Activated naive CD8-positive, alpha-beta T cell treated with anti-CD3 and anti-CD28 coated beads for 36 hours (primary cell): ENCODE measurements at places on chromosomes 16 and 17. TPM values are rescaled to one million over a fixed set of nuclear protein-coding genes. Genes with fewer than 3 reads are reported as not detected.

- DNase-seq, result no peak
Observed at GRCh38 chr17:58591455-58591854, 77.0 kb upstream of the MTMR4 start.

- no peak for DNase-seq
Observed at GRCh38 chr17:76953066-76953465, 84.9 kb downstream of the MGAT5B start.

DNA sequence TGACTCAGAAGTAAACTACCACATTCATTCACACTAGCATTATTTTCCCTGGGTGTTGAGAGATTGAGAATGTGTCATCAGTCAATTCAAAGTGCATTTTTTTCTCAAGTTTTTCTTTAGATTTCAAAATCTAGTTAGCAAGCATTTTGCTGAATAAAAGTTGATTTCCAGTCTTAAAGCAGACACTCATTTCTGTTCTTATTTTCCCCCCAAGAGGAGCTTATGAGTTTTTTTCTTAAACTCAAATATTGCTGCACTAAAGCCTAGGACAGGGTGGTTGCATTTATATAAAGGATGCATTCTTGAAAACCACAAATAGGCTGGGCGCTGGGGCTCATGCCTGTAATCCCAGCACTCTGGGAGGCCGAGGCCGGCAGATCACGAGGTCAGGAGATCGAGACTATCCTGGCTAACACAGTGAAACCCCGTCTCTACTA is 15.3 kb downstream of the CDH3 start:
- no peak for DNase-seq

Gene SCNN1B
- not detected for total RNA-seq

DNA sequence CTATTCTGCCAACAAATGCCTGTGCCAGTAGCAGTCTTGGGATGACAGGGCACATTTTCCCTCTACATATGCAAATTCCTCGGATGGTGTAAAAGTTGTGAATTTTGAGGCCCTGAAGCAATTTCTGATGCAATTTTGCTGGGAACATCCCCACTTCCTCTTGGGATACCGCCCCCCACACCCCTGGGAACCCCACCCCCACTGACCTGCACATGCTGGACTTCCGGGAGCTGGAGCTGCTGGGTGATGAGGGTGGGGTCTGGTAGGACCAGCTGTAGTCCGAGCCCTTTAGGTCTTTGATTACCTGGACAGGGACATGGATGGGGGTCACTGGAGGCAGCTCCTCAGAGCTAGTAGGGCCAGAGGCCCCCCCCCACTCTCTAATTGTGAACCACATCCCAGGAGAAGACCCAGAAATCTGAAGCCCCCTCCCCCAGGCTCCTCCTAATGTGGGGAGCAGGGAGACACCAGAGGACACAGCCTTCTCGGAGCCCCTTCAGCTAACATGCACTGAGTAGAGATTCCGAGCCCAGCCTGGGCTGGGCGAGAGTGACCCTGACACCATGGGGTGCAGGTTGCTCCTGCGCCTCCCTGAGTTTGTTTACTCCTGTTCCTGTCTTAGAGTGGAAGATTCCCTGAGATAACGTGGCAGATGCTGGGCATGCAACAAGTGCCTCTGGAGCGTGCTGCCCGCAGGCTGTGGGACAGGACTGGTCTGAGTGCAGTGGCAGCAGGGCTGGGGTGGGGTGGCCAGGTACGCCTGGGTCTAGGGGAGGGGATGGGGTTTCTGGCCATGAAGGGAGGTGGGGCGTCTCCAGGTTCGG is 9.0 kb downstream of the MTSS2 start:
- DNase-seq, result no peak

GRCh38 chr16:86631444-86631843 is 53.1 kb downstream of the FOXL1 start:
- no peak for DNase-seq

Gene CHST4
- 0.19 TPM for total RNA-seq

- DNase-seq, result peak; percentile 51
Observed at GRCh38 chr17:3012926-3013581, 50.4 kb downstream of the OR1D5 start.

- DNase-seq, result no peak
Observed at GRCh38 chr17:42781639-42782165, 1.3 kb downstream of the WNK4 start.

Gene HOXB4
- total RNA-seq, result 1.9 TPM

Gene CDYL2
- total RNA-seq, result 9.7 TPM

DNA sequence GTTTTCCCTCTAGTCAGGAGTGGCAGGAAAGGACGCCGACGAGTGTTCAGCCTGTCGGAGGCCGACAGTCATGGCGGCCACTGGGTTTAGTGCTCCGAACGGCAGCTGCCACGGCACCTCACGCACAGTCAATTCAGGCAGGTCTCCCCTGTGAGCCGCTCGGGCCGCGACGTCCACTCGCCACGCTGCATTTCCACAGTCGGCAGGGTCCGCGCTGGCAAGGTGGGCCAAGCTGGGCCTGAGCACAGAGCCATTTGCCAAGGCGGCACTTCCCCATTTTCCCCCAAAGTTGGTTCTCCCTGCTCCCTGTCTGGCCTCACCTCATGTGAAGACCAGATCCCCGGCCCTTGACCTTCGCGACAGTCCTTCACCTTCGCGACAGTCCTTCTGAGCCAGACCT is 81.9 kb downstream of the SOCS1 start:
- DNase-seq, result no peak

GRCh38 chr16:55346475-55346874 is 22.5 kb downstream of the IRX6 start:
- no peak for DNase-seq

DNA sequence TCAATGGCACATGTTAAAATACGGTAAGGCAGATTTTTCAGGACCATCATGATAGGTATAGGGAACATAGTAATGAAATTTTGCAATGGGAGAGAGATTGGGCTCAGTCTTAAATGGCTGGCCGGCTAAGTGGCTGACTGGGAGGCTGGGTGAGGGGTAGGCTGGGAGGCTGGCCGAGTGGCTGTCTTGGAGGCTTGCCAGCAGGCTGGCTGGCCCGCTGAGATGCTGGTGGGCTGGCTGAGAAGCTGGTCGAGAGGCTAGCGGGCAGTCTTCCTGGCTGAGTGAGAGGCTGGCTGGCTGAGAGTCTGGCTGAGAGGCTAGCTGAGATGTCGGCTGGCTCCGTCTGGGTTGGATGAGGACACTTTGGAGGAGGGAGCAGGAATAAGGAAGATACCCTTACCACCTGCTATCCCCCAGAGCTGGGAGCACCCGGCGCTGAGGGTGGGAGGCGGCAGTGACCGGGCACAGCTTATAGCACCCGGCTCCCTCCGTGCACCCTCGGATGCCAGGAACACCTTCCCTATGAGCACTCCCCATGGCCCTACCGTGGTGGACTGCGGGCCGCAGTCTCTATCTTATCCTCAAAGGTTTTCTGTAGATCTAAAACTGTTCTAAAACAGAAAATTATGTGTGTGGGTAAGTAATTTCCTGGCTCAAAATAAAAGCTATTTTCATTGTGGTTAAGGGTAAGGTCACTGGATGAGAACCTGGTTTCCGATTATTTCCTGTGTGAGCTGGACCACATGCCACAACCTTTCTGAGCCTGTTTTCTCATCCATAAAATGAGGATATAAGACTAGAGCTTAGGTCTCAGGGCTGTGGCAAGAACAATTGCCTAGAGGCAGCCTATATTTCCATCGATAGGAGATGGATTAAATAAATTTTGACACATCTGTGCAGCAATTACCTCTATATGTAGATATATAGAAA is 34.5 kb upstream of the TMC5 start:
- no peak for DNase-seq

- DNase-seq, result peak; percentile 45
Observed at GRCh38 chr17:50909765-50910605, 43.8 kb upstream of the TOB1 start.

- DNase-seq, result no peak
Observed at GRCh38 chr17:46063241-46063640, 64.2 kb downstream of the STH start.

- no peak for DNase-seq
Observed at GRCh38 chr17:19727501-19728078, 11.2 kb upstream of the SLC47A2 start.

GRCh38 chr17:26818736-26819135 is 475.2 kb upstream of the WSB1 start:
- no peak for DNase-seq

DNA sequence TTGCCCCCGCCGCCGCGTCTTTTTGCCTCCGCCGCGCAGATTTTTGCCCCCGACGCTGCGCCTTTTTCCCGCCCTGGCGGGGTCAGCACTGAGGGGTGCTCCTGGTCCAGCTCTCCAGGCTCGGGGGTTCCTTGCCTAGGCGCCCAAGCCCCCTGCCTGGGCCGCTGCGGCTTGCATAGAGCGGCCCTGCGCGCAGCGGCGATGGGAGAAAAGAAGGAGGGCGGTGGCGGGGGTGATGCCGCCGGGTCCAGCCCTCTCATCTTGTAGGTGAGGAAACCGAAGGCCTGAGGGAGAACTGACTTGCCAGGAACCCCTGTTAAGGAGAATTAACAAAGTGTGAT is 330.8 kb upstream of the WSB1 start:
- no peak for DNase-seq

- no peak for DNase-seq
Observed at GRCh38 chr16:23373436-23374219, 71.5 kb downstream of the SCNN1B start.

Gene SRL
- total RNA-seq, result not detected

Gene TPSAB1
- not detected for total RNA-seq

DNA sequence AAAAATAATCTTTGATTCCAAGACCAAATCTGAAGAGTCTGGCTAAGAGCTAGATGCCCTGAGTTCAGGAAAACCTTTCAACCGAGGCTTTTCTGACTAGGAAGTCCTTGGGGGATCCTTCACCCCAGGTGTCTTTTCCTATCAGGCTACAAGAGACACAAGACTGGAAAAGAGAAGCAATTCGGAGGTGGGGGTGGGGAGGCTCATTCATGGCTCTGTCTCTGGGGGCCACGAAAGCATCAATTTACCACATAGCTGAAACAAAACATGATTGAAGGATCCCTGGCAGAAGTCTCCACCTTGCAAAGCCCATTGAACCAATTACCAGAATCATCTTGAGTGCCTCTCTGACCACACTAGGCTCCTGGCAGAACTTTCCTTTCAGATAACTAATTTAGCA is 239.8 kb upstream of the SALL1 start:
- DNase-seq, result no peak

GRCh38 chr17:39484178-39484577 is 22.9 kb downstream of the CDK12 start:
- no peak for DNase-seq

GRCh38 chr17:82458885-82459424 is 414 bp downstream of the NARF start:
- DNase-seq, result no peak

- DNase-seq, result no peak
Observed at GRCh38 chr17:2179615-2180295, 123.8 kb downstream of the SMG6 start.

- no peak for DNase-seq
Observed at GRCh38 chr16:66690106-66690847, 6.3 kb downstream of the CMTM4 start.

DNA sequence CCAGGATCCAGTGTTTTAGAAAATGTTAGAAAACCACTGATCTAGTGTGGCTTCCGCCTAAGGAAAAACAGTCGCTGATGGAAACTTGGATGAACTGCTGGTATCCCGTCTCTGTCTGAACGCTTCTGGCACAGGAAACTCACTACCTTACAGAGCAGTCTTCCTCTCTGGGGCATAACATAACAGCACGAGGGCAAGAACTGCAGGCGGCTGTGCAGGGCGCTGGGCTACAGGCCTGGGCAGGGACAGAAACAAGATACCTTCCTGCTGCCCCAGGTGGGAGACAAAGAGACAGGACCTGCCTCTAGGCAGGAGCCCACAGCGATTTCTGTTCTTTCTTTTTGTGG is 10.5 kb downstream of the MXRA7 start:
- DNase-seq, result no peak

Gene METTL23
- 30.6 TPM for total RNA-seq

GRCh38 chr17:74079537-74080300 is 123.8 kb upstream of the RPL38 start:
- no peak for DNase-seq

GRCh38 chr16:52366983-52367382 is 180.0 kb downstream of the TOX3 start:
- DNase-seq, result no peak

DNA sequence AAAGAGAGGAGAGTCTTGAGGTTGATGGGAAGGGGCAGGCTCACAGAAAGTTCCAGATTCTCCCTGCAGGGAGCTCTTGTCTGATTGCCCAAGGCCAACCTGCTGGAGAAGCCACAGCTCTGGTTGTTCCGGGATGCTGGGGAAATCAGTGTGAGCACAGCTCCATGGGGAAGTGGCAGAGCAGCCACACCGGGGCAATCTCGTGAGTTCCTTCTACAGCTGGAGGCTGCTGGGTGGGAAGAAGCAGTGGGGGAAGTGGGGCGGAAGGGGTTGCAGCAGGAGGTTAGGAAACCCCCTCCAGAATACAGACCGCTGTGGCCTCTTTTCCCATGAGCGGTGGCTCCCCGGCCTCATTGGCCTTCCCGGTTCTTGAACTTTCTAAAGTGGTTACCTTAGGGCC is 34.0 kb downstream of the KIAA0513 start:
- DNase-seq, result no peak

DNA sequence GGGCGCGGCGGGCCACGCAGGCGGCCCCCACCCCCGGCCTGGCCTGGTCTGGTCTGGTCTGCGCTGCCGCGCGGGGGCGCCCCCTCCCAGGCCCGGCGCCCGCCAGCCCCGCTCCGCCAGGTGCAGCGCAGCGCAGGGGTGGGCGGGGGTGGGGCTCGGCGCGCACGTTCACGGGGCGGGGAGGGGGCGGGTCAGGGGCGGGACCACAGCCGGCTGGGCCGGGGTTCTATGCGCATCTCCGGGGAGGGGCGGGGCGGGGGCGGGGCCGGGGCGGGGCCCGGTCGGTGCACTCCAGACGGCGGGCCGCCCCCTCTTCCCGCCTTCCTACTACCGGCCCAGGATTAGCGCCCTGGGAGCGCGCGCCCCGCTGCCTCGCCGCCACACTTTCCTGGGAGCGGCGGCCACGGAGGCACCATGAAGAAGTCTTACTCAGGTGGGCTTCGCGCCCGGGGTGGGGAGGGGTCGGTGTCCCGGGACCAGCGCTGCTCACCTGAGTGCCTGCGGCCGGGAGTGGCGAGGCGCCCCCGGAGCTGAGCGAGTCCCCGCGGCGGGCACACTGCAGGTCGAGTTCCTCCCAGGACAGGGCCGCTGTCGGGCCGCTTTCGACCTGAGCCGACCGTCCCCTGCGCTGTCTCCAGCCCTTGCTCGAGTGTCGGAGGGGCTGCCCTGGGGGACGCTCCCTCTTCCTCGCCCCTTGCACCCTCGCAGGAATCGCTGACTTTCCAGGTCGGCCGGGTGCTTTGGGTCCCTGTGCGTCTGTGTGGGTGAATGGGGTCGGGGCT is 140.5 kb downstream of the SEC14L1 start:
- DNase-seq, result peak; percentile 73

Gene SALL1
- total RNA-seq, result not detected

GRCh38 chr17:56917559-56918296 is 3.9 kb upstream of the TRIM25 start:
- no peak for DNase-seq

DNA sequence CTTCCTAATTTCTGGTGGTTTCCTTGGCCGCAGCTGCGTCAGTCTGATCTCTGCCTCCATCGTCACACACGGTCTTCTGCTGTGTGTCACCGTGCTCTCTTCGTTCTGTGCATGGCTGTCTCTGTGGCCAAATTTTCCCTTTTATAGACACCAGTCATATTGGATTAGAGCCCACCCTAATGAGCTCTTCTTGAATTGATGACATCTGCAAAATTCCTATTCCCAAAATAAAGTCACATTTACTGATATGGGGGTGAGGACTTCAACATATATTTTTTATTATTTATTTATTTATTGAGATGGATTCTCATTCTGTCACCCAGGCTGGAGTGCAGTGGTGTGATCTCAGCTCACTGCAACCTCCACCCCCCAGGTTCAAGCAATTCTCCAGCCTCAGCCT is 38.4 kb downstream of the GINS3 start:
- DNase-seq, result no peak

Gene HES7
- 2.0 TPM for total RNA-seq
